ENCODE measurements at places on chromosomes 4 and X.

GRCh38 chr4:171629182-171629581 is 184.0 kb upstream of the GALNTL6 start:
- no peak for DNase-seq

DNA sequence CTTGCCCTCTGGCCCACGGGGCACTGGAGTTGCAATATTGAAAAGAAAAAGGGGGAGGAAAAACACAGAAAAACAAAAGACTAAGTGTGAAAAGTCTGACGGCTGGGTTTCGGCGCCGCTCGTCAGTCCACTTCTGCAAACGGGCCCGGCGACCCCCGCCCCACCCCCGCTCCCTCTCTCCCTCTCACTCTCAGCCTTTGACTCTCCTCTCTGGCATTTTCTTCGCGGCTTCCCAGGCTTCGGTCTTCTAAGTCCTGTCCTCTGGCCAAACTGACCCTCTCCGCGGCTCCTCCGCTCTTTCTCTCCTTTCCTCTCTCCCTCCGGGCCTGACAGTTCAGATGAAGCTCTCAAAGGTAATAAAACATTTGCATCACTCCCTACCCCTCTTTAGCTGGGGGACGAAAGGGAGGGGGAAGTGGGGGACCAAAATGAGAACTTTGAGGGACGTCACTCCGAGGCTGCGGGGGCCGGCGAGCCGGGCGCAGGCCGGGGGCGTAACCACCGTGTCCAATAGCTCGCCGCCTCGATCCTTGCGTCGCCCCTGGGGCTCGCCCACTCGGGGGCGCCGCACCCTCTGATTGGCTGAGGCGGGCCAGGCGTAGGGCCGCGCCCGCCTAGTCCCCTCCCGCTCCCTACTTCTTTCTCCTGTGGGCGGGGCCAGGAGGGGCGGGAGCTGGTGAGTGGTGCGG is at the start of gene NKX6-1:
Gene NKX6-1, minus strand, starts transcription at position 358 of the 689 bp plus-strand sequence. CDS start 1,064 bp downstream, outside the sequence.
- DNase-seq = no peak

GRCh38 chrX:154032653-154033052 is 13.0 kb upstream of the IRAK1 start:
- no peak for DNase-seq

GRCh38 chr4:45629717-45630116 is 494.1 kb downstream of the GABRG1 start:
- DNase-seq = no peak

GRCh38 chr4:114997576-114998247 is 115.7 kb downstream of the NDST4 start:
- DNase-seq = no peak

GRCh38 chrX:70255452-70255851 is 4.6 kb downstream of the P2RY4 start:
- no peak for DNase-seq

- DNase-seq = no peak
Observed at GRCh38 chr4:33060674-33061542, 2340.7 kb downstream of the PCDH7 start.

DNA sequence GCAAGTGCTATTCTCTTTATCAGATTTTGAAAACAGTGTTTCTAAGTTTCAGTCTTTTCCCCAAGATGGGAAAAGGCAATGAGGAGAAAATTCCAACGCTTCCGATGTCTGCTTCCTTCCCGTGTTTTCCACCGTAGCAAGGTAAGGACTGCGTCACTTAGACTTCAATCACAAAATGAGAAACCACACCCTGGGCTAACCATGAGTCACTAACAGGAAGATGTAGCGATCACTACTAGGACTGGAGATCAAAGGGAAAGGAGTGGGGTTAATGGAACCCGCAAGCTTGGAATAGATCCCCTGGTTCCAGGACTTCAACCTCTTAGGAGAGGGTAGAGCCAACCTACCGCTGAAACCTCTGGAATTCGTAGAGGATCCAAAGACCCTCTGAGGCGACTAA is 250.7 kb upstream of the ZFP42 start:
- DNase-seq = no peak

GRCh38 chrX:115437841-115438595 is 123.0 kb upstream of the PLS3 start:
- DNase-seq = no peak

- DNase-seq = no peak
Observed at GRCh38 chr4:186074189-186074588, 5.2 kb downstream of the TLR3 start.
